Esophagus mucosa (tissue), 1 donor: ENCODE measurements at places on chromosomes 6 and 20. TPM values are rescaled to one million over a fixed set of nuclear protein-coding genes. Genes with fewer than 3 reads are reported as not detected.

Gene C20orf204
- total RNA-seq = 0.88 TPM

Gene UBD
- 1.00 TPM for total RNA-seq

Gene PXDC1
- 7.2 TPM for total RNA-seq

Gene SLC17A9
- total RNA-seq = 0.76 TPM
